ENCODE measurements at places on chromosomes 13 and 19.

GRCh38 chr13:95352486-95352885 is 51.2 kb upstream of the ABCC4 start:
- no peak for DNase-seq

- peak; percentile 87 for DNase-seq
Observed at GRCh38 chr19:4851551-4852290, 15.7 kb downstream of the PLIN3 start.

- DNase-seq: no peak
Observed at GRCh38 chr13:44938854-44939253, 50.4 kb downstream of the NUFIP1 start.

DNA sequence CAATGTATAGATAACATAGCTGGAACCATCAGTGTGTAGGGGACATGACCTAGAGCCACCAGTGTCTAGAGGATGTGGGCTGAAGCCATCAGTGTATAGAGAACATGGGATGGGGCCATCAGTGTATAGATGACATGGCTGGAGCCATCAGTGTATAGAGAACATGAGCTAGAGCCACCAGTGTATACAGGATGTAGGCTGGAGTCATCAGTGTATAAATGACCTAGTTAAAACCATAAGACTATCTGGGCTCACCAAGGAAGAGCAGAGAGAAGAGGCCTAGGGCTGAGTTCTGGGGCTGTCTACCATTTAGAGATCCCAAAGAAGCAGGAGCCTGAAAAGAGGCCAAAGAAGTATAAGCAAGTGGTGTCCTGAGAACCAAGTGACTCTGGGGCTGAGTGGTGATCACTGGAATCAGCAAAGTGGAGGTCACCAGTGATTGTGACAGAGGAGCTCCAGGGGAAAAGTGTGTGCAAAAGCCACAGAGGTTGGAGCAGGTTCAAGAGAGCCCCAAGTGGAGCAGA is 41.0 kb downstream of the RFX2 start:
- no peak for DNase-seq

DNA sequence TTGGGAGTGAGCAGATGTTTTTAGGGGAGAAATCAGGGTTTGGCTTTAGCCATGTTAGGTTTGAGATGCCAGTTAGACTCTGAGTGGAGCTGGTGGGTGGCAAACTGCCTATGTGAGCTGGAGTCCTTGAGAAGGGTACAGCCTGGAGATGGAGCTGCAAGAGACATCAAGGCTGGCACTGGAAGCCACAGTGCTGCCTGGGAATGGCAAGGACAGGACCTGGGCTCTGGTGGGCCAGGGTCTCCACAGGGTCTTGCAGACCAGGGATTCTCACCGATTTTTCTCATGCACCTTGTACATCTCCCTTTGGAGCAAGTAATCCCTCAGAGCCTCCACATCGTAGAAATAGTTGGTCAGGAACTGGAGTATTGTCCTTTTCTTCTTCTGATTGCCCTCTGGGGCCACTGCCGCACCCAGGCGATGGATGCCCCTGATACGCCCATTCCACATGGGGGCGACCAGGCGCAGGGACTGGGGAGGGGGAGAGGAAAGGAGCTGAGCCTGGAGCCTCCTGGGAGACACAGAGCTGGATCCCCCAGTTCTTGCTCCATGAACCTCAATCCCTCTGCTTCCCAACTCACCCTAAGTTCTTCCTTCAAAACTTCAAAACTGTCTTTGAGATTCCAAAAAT is 1.7 kb downstream of the DMAC2 start:
- peak; percentile 11 for DNase-seq

DNA sequence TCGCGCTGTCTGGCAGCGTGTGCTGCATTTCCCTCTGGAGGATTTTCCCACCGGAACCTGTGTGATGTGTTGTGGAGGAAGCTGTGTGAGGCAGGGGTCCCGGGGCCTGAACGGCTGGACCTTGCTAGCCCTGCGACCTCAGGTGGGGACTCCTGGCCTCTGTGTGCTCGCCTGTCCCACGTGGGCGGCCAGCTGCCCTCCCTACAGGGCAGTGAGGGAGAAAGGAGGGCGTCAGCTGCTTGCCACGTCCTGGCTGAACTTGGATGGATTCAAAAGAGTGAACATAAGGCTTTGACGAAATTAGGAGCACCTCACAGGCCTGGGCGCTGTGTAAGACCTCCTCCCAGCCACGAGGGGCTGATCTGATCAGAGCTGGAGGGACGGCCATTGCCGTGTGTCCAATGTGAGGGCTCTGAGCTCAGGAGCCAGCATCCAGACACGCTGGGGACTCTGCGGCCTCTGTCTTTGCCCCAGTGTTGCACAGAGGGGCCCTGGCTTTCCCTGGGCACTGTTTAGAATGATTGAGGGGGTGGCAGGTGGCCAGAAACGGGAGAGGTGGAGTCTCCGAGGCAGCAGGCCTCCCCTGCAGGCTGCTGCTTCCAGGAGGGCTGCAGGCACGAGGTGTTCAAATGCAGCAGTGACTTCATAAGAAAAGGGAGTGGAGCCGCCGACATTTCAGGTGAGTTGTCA is 13.0 kb downstream of the TFDP1 start:
- DNase-seq: no peak

DNA sequence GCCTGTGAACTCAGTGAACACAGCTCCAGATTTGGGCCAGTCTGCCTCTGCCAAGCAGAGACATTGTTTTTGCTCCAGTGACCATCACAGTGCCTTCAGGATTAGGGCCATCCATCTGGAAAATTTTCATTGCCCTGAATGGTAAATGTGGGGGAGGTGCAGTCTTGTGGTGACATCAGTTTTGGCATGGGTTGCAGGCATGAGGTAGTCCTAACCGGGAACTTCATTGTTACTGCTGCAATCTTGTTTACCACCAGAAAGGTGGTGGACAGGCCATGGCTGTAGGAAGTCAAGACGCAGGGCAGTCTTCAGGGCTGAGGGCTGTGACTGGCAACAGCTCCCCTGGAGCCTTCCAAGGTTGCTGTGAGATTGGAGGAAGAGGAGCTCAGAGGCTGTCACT is 55.2 kb downstream of the SPATA13 start:
- DNase-seq: no peak

- DNase-seq: no peak
Observed at GRCh38 chr13:43171489-43171888, 148.1 kb downstream of the DNAJC15 start.

DNA sequence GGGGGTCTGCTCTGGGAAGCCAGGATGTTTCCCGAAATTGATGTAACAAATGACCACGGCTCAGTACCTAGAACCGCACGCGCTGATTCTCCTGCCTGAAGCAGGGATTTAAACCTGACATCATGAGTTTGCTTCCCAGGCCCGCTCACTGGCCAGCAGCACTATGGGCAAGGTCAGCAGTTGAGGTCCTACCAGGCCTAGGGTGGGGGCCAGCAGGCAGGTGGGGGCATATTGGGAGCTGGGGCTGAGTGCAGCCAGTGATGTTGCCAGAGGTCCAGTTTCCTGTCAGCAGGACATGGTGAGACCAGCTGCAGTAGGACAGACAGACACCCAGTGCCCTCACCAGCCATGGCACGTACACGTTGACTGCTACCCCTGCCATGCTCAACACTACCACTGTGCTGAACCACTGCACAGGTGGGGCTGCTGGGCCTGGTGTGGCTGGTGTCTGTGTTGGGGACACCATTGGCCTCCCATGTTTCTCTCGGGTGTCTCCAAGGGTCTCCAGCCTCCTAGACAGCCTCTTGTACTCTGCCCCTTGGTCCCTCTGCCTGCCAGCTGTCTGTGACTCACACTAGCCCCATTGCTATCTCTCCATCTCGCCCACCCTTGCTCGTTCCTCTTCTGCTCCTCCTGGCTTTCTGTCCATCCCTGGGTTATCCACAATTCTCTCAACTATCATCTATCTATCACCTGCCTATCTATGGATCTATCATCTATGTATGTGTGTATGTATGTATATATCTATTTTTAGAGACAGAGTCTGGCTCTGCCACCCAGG is 1.1 kb upstream of the C19orf85 start:
- DNase-seq: no peak

- peak; percentile 81 for DNase-seq
Observed at GRCh38 chr13:99432609-99433542, 68.4 kb upstream of the TM9SF2 start.

- DNase-seq: no peak
Observed at GRCh38 chr13:98098516-98098915, 44.4 kb upstream of the FARP1 start.

GRCh38 chr19:57754091-57754673 is 7.6 kb downstream of the ZNF776 start:
- no peak for DNase-seq

- DNase-seq: no peak
Observed at GRCh38 chr13:87052731-87053130, 618.4 kb upstream of the SLITRK5 start.

GRCh38 chr19:34692549-34692948 is 15.1 kb downstream of the ZNF302 start:
- DNase-seq: no peak

DNA sequence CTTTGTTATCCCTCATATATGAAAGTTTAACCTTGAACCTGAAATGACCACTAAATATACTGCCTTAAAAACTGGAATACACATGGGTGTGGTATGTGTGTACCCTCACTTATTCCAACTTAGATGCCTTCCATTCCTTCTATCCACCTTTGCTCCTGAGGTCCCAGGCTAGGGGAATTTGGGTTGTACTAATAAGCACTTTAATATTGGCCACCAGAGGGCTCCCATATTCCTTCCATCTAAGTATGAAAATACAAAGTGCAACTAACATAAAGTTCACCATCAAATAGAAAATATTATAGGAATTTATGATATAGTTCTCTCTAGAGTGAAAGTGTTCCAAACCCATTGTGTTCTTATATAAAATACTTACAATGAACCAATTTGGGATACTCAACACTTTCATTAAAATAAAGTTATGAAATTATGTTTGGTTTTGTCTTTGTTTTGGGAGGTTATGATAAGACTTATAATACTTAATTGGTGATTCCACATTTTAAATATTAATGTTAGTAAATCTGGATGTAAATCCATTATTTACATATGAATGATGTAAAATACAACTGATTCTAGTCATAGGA is 62.3 kb downstream of the ITGBL1 start:
- peak; percentile 3 for DNase-seq

DNA sequence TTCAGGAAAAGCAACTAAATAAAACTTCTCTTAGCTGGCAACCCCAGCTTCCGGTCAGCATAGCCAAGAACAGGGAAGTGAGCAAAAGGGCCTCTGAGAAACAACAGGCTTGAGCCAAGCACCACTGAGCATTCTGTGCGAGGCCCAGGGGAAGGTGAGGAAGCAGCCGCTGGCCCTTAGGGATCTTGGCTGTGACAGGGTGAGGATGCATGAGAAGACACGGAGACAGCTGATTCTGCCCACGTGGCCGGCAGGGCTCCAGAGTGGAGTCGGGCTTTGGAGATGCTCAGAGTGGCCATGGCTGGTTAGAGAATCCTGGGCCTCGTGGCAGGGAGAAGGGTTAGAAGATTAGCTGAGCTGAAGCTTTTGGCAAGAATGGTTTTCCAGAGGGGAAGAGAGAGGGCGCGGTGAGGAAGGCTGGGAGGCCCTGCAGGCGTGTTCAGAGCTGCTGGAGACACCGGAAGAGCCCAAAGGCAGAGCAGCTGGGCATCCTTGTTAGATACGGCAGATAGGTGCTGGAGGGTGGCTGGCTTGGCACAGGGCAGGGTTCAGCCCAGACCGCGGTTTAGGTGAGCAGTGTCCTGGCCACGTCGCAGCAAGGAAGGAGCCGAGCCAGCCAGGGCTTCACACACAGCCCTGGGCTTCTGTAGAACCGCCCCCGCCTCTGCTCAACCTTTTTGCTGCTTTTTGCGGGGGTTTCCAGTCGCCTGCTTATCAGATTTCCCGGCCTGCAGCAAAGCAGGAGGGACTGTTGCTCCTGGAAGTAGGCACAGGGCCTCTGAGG is 17.3 kb downstream of the UPF1 start:
- DNase-seq: peak; percentile 65

GRCh38 chr13:44652962-44653660 is 77.0 kb upstream of the TSC22D1 start:
- DNase-seq: no peak

DNA sequence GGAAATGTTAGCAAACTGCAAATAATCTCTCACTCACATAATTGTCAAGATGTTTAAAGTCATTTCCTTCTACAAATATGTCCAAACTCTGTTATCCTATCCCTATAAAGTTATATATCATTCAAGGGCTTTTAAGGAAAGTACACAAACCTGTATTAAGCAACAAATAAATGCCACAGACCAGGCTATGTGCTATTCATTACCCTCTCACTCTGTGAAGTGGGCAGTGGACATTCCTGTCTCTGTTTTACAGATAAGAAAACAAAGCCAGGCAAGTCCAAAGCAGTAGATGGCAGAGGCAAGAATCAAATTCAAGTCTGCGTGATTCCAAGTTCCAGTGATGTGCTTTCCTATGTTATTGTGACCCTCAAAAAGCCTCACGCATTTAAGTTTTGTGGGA is 140.6 kb downstream of the LHFPL6 start:
- no peak for DNase-seq

GRCh38 chr19:49145573-49146407 is 9.4 kb downstream of the HRC start:
- DNase-seq: peak; percentile 90

GRCh38 chr13:27120811-27121210 is 50.8 kb downstream of the USP12 start:
- DNase-seq: no peak

DNA sequence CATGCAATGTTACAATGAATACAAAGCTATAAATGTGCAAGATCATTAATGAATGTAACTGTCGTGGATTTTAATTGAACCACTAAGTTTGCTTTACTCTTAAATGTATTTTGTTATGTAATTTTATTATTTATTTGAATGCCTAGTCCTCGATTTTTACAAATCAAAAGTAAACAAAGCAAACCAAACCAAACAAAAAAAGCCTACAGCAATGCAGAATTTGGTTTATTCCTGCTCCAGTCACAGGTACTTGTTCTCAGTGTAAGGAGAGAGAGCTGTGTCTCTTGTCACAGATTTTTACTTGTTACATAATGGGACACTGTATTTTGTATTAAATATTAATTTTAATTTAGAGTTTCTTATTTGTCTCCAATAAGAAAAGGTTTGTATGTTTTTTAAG is 584.3 kb upstream of the SLITRK6 start:
- DNase-seq: no peak

GRCh38 chr13:113182046-113182445 is 23.6 kb downstream of the PROZ start:
- DNase-seq: no peak

GRCh38 chr19:49767967-49768581 is 1.3 kb downstream of the AP2A1 start:
- DNase-seq: no peak

All from GM13976 (cell line).